ENCODE measurements at places on chromosomes 6 and 20.

DNA sequence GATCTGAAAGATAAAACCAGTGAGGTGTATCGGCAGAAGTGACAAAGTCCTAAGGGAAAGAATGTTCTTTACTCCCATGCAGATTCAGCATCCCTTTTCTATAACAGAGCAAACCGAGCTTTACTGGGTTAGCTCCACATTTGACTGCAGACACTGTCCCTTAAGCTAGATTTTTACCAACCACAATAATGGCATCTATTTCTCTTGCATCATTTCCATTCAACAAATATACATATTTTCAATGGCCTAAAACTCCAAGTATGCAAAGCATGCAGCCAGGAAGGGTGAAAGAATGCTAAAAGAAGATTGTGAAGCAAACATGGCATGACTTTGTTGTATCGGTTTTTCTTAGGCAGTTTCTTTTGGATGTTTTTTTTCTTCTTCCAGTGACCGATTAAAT, 255.4 kb downstream of the OGFRL1 start:
- no peak for DNase-seq

DNA sequence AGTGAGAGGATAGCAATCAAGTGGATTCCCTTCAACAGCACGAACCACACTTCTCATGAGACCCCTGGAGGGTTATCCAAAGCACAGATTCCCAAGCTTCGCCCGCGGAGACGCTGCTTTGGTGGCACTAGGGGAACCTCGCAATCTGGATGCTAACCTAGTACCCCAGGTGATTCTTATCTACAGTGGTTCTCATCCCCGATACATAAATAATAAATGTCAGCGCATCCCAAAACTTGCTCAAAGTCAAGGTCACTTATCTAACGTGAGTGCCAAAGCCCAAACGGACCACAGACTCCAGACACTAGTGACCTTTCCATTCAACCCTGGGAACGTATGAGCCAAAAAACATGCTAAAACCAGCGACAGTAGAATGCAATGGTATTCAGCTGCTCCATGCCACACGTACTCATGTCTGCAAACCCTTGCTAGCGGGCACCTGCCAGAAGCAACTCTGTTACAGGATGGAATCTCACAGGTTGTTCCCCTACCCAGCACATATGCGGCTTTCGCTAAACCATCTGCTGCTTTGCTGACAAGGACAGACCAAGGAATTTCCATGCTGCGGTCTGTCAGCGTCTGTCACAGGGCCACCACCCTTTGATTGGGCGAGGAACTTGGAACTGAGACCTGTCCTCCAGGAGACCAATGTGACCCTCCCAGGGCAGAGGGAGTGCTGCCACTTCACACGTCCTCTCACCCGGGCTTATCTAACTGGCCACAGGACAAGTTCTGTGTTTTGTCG, 16.8 kb downstream of the MYLK4 start:
- DNase-seq: no peak

DNA sequence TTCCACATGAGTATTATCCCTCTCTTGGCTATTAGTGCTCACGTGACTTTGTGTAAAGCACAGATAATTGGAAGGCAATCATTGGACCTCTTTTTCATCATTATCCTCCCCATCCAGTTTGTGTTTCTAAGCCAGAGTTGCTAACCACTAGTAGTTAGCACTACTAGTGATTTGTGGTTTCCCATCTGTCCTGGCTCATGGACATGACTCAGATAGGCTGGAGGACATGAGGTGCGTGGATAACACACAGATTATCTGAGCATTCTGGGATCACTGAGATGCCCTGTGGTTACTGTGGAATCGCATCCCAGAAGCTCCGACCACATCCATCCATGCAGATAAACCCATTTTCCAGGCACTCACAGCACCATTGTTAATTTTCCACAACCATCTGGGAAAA, 123.8 kb upstream of the NAA20 start:
- no peak for DNase-seq

DNA sequence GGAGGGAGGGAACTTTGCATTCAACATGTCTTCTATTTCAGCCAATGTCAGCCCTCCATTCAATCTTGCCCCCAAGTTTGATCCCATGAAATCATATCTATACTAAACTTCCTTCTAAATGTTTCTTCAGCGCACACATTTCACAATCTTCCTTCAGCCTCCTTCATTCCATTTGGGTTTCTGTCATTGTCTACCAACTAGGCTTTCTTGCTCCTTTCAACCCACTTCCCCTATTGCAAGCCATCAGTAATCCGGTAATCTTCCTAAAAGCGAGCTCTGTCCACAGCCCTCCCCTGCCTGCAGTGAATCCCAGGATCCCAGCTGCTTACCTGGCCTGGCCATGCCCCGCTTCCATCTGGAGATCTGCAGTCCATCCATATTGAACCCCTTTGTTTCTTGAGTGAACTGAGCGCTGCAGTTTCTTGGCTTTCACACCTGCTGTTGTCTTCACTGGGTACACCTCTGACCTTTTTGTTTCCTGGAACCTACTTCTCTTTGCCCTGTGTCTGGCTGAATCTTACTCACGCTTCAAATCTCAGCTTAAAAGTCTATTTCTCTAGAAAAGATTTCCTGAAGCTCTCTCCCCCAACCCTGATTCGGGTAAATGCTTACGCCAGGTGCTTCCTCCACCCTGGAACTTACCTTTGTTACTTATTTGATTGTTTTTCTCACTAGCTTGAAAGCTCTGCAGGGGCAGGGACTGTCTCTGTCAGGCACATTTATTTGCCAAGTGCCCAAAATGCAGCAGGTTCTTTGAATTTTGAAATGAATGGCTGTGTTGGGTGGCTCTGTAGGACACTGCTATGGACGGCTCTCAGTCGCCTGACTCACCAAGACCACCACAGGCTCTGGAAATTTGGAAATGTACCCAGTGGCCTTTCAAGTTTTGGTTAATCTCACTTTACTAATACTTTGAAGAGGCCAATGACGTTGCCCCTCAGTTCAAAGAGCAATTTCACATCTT, 50.3 kb downstream of the ADTRP start:
- DNase-seq: no peak

DNA sequence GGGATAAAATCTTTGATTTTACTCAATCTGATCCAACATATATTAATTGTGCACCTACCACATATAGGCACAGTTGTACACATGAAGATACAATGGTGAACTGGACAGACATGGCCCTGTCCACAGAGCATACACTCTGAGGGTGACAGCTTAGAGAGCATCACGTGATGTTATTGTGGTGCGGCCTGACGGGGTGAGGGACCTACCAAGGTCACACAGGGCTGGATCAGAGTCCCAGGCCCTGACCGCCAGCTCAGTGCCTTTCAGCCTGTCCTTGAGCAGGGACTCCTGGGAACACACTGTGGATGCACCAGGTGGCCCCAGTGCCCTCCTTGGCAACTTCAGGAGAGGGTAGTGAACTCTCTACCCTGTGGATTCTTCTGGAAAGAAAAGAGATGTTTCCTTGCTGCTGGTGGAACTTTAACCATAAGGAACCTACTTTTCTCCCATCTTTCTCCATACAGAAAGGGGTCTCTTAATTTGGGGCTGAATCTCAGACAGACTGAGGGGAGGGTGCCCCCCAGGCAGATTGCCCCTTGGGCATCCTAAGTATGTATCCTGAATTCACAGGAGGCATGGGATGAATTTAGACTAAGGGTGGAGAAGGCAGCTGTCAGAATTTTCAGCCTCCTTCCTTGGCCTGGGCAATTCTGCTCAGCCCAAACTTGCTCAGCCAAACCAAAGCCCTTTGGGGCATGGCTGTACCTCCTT, 26.5 kb downstream of the PCK1 start:
- DNase-seq: no peak

GRCh38 chr6:136586295-136586694, 36.1 kb upstream of the MAP7 start:
- no peak for DNase-seq

GRCh38 chr20:62362991-62363919, 3.9 kb downstream of the LAMA5 start:
- no peak for DNase-seq

DNA sequence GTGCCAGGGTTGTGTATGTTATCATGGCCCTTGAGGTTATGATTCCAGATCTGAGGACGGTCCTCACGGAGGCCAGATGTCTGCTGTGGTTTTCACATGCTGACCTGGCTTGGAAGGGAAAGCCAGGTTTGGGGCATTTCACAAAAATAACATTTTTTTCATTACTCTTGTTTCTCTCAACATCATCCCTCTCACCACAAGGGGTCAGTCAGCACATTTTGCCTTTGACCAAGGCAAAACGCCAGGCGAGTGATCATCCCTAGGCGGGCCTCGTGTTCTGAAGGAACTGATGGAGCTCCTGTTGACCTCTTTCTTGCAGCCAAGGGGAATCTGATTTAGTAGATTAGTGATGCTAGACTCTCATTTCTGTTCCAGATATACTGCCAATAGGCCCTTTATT, 133.5 kb downstream of the TBC1D7 start:
- no peak for DNase-seq

DNA sequence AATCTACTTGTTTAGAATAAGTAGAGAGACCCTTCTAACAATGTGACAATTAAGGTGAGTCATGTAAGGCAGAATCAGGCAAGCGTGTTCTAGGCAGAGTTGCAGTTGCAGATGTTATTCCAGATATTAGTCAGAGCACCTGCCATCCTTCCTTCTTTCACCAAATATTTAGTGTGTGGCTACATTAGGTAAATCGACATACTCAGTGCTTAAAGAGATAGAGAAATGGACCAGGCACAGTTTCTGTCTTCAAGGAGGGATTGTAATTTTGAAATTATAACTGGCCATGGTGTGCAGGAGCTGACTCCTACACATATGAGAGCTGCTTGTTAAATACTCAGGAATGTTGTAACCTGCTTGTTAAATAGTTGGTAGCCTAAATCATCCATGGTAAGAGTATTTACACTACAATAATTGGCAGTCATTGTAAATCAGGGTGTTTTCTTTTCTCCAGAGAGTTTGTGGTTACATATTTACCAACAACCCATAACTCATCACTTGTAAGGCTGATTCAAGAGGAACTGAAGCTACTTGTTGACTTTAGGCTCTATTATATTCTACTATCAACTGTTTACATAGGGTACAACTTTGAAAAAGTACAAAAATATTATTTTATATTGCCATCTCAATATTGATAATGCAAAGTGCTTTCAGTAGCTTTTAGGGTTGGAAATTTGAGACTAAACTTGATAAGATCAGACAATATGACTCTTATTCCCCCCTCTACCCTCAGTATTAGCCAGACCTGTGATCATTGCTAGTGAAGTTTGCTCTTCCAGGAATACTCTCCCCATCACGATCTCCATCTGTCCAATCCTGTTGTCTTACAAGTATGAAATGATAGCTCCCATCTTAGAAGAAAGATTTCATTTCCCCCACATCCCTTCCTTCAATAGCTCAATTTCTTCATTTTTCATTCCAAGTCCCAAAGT, 607.1 kb downstream of the COL12A1 start:
- DNase-seq: no peak

DNA sequence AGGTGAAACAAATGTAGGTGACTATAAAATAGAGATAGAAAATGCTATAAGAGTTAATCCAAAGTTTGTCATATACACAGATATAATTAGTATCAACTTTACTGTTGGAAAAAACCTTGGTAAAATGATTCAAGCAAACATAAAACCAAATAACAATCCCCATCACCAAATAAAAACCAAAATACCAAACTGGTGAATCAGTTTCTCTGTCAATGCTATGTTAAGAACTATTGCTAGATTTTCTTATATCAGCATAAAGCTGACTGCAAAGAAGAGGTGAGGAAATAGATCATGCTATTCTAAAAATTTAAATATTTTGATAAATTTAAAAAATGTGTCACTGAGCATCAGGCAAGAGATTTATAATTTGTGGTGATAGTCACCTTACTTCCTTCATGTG, 658.4 kb downstream of the PHF3 start:
- no peak for DNase-seq

- DNase-seq: no peak
These were observed 13.6 kb upstream of the GOPC start for GRCh38 chr6:117615750-117616390.

GRCh38 chr6:132490024-132490423, 22.9 kb downstream of the STX7 start:
- DNase-seq: no peak

DNA sequence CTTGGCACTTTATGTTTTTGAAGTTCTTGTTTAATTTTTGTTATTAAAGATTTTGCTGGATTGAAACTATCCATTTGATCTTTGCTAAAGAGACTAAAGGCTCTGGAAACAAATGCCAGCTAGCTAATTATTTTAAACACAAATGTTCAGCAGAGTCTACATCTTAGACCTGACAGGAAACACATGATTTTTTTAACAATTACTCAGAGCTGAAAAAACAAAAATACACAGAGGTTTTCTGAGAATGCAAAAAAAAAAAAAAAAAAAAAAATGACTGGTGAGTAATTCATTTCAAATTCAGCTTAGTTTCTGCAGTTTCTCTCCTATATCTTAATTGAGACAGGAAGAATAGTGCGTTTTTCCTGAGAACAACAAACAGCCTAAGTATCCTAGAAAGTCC, 448.0 kb downstream of the TENT5A start:
- DNase-seq: no peak

- DNase-seq: no peak
These were observed 1.8 kb downstream of the FAM83D start for GRCh38 chr20:38927902-38928578.

DNA sequence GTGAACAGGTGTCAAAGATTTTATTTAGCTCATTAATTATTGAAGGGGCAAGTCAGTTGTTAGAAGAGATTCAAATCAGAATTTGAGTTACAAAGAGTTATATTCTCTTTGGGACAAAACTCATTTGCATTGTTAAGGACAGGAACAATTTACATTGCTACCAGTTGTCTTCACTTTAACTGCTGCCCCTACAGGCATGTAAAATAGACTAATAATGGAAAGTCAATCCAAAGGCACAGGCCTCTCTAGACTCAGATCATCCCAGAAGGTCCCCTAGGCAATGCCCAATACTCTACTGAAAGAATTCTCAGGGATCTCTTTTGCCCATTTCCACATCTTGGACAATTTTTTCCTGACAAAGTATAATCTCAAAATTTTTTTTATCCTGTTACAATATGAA, 95.7 kb downstream of the SCP2D1 start:
- DNase-seq: no peak

DNA sequence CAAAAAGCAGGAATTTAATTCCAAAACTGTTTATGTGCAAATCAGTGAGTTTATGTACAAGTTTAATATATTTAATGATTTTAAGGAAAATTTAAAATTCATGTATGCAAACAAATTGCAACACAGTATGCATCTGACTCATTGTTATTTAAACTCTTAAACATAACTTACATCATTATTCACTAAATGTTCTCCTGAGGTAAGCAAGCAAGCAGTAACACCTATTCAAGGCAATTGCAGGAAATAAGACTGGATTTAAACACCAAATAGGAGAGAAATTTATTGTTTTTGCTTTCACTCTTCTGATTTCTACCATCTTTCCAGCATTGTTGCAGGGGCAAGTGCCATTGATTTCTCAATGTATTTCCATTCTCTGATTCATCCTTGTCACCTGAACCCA, 239.5 kb downstream of the TFAP2A start:
- no peak for DNase-seq

- no peak for DNase-seq
These were observed 267.9 kb upstream of the PTCHD4 start for GRCh38 chr6:48378884-48379407.

- DNase-seq: no peak
These were observed 35.8 kb downstream of the PHIP start for GRCh38 chr6:79042088-79042798.

GRCh38 chr6:136127873-136128272, 122.2 kb downstream of the MTFR2 start:
- no peak for DNase-seq

GRCh38 chr6:26217714-26218075, 130.5 kb downstream of the HFE start:
- DNase-seq: no peak
